ENCODE measurements at places on chromosomes 2 and 18. TPM values are rescaled to one million over a fixed set of nuclear protein-coding genes. Genes with fewer than 3 reads are reported as not detected.

OBSL1 gene
- 41.5 TPM for total RNA-seq

RBM45 gene
- total RNA-seq = 18.1 TPM

CRACDL gene
- not detected for total RNA-seq

RFX8 gene
- 10.8 TPM for total RNA-seq

UGT1A7 gene
- total RNA-seq = not detected

RAX gene
- total RNA-seq = not detected

IL1R1 gene
- total RNA-seq = 27.2 TPM

ANO7 gene
- total RNA-seq = 0.72 TPM

CNGA3 gene
- total RNA-seq = not detected

PAX3 gene
- total RNA-seq = 35.4 TPM

ABCA12 gene
- total RNA-seq = not detected

CTIF gene
- total RNA-seq = 4.6 TPM

GALR1 gene
- total RNA-seq = not detected

DNA sequence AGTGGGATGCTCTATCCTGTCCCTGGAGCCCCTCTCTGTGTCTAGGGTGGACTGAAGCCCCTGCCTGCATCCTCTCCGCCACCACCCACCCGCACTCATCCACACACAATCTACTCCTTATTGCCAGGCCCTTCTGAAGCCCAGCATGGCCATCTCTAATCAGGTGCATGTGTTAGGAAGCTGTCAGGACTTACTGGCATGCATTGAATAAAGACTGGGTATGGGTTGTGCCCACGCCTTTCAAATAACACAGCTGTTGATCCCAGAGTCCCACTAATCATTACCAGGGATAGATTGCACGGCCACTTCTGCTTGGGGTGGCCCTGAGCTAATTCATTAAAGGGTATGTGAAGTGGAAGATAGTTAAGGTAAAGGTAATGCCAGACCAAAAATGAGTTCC lies 88.4 kb downstream of the CABLES1 start:
- no peak for DNase-seq

DNA sequence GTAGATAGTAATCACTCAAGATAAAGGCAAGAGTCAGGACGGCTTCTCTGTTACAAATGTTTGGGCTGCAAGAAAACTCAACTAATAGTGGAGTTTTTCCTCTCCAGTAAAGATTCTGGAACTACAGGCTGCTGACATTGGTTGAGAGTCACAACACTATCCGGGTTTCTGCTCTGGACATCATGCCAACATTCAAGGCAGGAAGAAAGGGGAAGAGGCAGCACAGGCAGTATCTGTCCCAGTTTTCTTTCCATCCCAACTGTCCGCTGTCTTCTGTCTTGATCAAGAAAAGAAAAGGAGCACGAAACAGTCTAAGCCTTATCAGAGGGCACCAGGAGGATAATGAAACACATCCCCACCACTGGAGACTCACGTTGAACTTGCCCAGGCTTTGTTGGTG lies 132.1 kb downstream of the MAIP1 start:
- DNase-seq = no peak

GRCh38 chr18:50805732-50806131 lies 14.1 kb downstream of the MRO start:
- no peak for DNase-seq

DNA sequence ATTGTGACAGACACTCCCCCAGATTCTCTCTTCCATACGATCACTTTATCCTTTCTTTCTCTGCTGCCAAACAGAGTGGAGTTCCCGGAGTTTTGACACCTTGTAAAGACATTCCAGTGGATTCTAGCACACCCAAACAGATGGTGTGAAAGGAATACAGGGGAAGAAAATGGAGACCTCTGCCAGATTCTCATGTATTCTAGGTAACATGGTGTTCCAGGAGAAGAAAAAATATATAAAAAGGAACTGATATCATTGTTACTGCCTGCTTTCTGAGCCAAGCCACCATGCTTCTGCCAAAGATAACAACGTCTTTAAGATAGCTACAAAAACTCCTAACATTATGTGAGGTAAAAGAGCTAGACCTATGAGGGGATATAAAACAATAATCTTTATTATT lies 136.5 kb downstream of the TXNL1 start:
- DNase-seq = no peak

- peak; percentile 66 for DNase-seq
Observed at GRCh38 chr2:102005989-102006885, 14.5 kb downstream of the IL1R2 start.

- peak; percentile 68 for DNase-seq
Observed at GRCh38 chr2:44267796-44268648, 7.3 kb upstream of the SLC3A1 start.

DNA sequence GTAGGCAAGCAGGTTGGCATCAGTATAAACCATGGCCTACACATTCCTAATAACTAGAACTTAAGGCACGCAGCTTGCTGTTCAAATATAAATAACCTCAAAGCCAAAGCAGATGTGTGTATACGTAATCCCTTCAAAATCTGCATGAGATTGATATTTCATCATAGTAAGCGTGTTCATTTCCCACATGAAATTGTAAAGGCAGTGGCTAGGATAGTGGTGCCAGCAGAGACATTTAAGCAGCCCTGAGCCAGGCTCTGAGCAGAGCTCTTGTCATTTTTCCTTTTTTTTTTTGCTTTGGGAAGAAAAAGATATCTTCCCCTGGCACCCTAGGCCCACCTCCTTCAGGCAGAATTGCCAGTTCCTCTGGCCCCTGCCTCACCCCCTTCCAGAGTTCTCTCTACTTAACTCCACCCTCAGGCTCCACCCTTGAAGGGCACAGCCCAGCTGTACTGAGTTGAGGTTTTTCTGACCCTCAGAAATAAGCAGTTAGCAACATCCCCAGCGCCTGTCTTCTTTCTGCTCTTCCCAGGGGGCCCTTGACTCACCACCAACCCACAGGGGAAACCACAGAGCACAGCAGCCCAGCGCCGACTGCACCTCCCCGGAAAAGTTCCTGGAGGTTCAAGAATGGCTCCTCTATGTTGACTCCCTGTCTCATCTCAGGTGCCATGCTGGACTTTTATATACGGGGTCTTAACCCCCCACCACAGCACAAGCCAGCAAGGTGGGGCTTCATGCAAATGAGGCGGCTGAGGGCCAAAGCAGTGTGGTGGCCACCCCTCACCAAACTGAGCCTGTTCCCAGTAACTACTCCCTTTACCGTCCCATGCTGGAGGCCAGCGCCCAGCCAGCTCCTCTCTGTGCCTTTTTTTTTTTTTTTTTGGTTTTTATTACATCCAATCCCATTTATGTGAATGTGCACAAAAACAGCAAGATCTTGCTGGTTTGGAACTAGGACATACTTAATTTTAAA lies 84.7 kb downstream of the EHD3 start:
- peak; percentile 97 for DNase-seq

- no peak for DNase-seq
Observed at GRCh38 chr2:11710632-11711353, 35.6 kb upstream of the LPIN1 start.

GRCh38 chr2:30862054-30862651 lies 54.9 kb upstream of the CAPN13 start:
- peak; percentile 72 for DNase-seq

DNA sequence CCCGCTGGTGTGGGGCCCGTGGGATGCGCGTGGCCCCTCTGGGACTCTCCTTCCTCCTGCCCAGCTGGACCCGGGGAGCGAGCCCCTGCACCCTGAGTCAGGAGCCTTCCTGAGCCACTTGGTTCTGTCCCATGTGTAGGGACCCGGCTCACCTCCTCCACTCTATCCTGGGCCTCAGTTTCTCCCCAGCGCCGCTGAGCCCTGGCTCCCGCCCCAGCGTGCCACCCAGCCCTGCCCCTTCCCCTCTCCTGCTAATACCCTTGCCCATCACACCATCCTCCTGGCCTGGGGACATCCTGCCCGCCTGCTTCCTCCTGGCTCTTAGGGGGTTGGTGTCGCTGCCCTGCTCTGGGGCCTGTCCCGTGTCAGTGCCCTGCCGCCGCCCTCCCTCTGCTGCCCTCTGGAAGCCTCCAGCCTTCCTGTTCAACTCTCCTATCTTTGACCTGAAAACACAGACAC lies 24.8 kb downstream of the GPC1 start:
- DNase-seq = no peak

- DNase-seq = no peak
Observed at GRCh38 chr2:15548974-15549373, 12.2 kb downstream of the NBAS start.

- DNase-seq = no peak
Observed at GRCh38 chr18:9856092-9856491, 29.7 kb upstream of the TXNDC2 start.

- no peak for DNase-seq
Observed at GRCh38 chr2:183195998-183196409, 71.8 kb downstream of the NUP35 start.

GRCh38 chr2:159939946-159940345 lies 122.5 kb downstream of the PLA2R1 start:
- peak; percentile 14 for DNase-seq

- no peak for DNase-seq
Observed at GRCh38 chr2:154527962-154528361, 170.5 kb upstream of the KCNJ3 start.

- peak; percentile 24 for DNase-seq
Observed at GRCh38 chr2:197599285-197599965, 76.0 kb downstream of the RFTN2 start.

DNA sequence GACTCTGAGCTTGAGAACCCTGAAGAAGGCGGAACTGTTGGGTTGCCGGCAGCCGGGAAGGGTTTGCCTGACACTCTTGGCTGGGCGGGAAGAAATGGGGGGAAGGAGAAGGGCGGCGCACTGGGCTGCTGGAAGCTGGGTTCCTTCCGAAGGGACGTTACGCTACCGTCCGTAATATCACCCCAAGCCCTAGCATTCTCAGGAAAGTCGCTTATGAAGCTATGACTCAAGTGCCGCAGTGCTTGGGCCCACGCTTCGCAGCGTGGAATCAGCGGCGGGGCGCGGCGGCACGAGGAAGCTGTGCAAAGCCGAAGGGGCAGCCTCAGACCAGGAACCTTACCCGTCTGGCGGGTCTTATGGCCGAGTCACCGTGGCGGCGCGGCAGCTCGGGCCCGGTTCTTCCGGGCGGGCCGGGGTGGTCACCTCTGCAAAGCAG lies 50.2 kb upstream of the SIGLEC15 start:
- DNase-seq = peak; percentile 79

DNA sequence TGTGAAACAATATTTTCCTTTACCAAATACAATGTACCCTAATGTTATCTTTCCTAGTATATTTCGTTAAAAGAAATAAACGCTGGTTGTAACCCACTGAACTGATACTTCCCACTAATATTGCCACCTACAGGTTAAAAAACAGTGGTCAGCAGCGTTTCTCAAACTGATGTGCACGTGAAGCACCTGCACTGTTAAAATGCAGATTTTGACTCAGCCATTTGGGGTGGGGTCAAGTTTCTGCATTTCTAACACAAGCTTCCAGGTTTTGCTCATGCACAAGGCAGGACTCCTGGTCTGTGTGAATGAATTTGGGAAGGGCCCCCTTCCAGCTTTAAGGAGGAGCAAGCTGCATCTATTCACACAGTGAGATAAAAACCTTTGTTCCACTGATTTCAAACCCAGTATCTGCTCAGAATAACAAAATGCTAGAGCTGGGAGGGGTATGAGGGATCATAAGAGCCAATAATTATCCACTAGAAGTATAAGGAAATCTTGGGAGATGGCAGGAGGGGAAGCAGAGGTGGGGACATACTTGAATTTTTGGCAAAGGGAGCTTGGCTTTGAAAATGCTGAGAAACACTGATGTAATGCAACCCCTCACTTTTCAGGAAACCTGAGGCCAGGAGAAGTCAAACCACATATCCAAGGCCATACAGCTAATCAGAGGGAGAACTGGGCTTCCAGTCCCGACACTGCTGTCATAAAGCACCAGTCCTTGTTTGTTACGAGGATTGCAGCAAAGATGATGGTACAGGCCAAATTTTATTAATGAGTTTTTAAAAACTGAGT lies 116.2 kb downstream of the RBMS1 start:
- DNase-seq = no peak

GRCh38 chr2:221655300-221655699 lies 83.2 kb upstream of the EPHA4 start:
- DNase-seq = no peak

GRCh38 chr2:48043746-48044145 lies 137.4 kb upstream of the FBXO11 start:
- no peak for DNase-seq

- no peak for DNase-seq
Observed at GRCh38 chr18:58514773-58515172, 114.1 kb downstream of the ALPK2 start.

- no peak for DNase-seq
Observed at GRCh38 chr18:57677262-57678211, 55.9 kb upstream of the NARS1 start.

- no peak for DNase-seq
Observed at GRCh38 chr2:38220164-38220563, 144.2 kb upstream of the CYP1B1 start.

GRCh38 chr2:129872446-129872845 lies 107.0 kb upstream of the RAB6C start:
- DNase-seq = no peak

- DNase-seq = no peak
Observed at GRCh38 chr2:117845304-117845703, 30.8 kb downstream of the DDX18 start.

DNA sequence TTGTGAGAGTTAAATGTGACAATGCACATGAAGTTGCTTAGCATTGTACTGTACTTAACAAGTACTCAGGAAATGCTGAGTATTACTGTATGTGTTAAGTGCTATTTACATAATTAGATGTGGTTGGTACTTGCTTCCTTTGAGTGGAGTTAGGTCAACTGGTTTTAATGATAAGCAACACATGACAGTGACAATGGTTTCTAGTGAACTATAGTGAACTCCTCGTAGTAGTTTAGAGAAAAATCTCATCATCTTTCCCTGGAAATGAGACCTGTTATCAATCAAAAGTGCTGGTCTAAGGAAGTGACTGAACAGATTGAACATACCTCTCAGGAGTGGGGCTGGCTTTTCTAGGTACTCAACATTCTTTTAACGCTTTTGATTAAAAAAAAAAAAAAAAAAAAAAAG lies 29.2 kb upstream of the ZDBF2 start:
- no peak for DNase-seq

DNA sequence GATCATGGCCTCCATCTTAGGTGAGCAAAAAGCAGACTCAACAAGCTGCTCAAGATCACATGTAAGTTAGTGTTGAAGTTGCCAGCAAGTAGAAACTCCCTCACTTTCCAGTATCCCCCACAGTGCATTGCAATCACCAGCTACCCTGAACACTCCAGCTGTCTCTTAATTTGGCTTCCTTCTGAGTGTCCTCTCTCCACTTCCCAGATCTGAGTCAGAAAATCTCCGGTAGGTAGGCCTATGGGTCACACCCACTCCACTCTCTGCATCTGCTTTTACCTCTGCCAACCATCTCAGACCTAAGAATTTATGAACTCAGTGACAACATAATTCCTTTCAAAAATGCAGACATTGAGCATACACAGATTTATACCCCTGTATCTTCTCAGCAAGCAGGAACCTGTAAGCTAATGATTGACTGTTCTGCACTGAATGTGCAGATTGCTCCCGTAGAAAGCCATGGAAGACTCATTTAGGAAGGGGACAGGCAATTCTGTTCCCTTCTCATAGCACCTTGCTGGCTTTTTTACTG lies 656.9 kb downstream of the EPHA4 start:
- no peak for DNase-seq

DNA sequence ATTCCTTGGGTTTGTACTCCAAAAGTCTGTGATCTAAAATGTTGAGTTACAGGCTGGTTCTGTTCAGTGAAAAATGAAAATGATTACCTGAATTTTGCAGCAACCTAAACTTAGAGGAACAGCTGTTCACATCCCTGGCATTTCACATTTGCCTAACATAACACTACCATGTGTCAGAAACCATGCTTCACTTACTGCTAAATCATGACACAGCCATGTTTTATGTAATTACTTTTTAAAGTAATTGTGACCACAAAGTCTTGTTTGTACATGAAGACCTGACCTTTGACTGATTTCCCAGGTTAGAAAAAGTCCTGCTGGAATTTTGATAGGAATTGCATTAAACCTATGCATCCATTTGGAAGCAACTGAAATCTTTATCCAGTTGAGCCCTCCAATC lies 79.1 kb downstream of the FAM168B start:
- no peak for DNase-seq

All from RPMI7951 (cell line).